Stimulated activated CD4-positive, alpha-beta T cell treated with anti-CD3 and anti-CD28 coated beads, Interleukin-4, amount 100 ng/mL, for 1 hour (primary cell): ENCODE measurements at places on chromosomes 2 and 18.
A peak's percentile ranks its signal among the peaks of the same experiment; 100 is the strongest.

DNA sequence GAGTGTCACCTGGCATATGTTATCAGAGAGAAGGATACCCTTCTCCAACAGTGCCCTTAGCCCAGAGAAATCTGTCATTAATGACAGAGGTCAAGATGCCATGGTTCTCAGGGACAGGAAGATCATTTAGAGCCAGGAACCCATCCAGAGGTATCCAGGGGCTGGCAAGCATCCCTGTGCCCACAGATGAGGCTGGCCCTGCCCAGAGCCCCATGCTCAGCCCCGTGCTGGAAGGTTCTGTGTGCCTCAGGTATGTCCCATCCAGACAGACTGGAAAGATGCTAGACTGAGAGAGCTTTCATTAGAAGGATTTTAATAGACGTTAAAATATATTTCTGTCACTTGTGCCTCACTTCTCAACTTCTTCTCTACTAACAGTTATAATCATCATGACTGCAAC is 8.2 kb upstream of the TUBB6 start:
- DNase-seq, result no peak

- no peak for DNase-seq
Observed at GRCh38 chr18:23578067-23578701, 8.1 kb downstream of the NPC1 start.

GRCh38 chr2:190319555-190320498 is at the start of gene HIBCH:
Gene HIBCH, minus strand, starts transcription at chr2:190319826. Its CDS starts 76 bp downstream, at chr2:190319750.
- DNase-seq, result peak; percentile 90

DNA sequence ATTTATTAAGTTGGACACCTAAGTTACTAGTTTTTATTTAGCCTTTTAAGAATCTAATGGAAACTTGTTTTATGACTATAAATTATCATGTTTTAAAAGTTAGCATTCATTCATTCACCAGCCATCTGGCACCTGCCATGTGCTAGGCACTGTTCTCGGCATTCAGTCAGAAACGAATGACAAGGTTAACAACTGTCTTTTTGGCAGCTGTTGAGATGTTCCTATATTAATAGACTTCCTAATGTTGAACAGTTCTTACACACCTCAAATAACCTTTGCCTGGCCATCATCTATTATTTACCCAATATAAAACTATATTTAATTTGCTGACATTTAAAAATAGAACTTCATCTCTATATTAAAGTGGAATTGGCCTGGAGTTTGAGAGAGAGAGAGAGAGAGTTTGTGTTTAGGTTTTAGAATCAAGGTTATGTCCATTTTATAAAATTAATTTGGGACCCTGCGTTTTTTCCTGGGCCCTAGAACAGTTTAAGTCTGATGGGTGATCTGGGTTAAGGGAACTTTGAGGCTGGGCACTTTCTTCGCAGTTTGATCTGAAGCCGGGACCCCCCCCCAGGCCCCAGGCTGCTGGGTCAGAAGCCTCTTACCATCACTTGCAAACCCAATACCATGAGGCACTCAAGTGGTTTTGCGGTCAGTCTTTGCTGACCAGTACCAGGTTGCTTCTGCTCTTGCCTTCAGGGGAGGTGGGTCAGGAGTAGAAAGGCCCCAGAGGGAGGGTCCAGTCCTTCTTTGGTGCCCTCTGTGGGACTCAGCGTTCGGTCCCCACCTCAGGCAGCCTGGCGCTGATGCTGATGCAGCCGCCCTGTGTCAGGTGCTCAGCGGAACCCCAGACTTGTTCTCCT is 48.3 kb upstream of the ASB1 start:
- no peak for DNase-seq

GRCh38 chr2:41024816-41025215 is 572.9 kb upstream of the SLC8A1 start:
- DNase-seq, result no peak

- DNase-seq, result no peak
Observed at GRCh38 chr2:94984964-94985575, 40.4 kb upstream of the MAL start.

DNA sequence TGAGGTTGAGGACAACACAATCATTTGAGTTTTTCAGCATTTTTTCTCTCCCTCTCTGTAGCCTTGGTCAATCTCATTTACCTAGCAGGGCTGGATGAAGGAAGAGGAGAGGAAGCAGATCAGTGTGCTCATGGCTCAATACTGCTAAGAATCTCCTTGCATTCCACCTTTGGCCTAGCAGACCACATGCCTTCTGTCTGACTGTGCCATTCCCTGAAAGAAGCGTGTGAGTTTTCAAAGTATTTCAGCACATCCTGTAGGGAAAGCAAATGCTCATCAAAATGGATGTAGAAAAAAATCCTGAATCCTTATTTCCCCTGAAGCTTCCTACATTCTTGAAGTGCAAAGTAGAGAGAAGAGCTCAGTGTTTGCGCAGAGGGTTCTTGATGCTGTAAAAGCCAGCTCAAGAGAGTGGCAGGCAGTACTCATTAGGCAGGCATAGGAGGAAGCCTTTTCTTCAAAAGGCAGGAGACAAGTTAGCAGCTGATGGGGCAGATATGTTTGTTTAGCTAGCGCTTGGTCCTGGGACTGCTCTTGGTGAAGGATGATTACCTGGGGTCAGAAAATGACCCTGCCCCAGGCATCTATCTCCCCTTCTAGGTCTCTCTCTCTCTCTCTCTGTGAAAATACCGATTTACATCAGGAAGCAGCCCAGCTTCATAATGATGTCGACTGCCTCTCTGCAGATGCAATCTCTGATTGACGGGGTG is 14.4 kb upstream of the PIK3C3 start:
- no peak for DNase-seq
